Left ventricle myocardium superior (tissue), 1 donor: ENCODE measurements at places on chromosomes 5 and 9.
A peak's percentile ranks its signal among the peaks of the same experiment; 100 is the strongest.

DNA sequence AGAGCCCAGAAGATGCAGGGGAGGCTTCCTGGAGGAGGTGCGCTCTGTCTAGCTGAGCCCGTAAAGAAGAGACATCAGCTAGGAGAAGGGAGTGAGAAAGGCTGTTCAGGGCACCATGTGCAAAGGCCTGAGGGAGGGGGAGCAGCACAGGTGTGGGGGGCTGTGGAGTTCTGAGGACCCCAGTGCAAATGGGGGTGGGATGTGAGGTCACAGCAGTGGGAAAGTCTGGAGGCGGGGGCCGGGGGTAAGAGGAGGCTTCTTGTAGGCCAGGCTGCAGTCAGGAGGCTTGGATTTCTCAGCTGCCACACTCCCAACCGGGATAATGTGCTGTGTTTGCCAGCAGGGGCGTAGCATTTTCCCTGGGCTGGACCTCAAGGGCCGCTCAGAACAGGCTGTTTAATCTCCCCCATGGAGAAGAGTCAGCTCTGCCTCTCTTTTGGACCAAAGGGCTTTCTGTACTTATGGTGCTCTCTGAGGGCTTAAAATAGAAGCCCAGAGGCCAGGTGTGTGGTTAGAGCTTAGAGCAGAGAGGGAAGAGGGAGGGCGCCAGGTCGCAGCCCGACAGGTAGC, 5.7 kb downstream of the NEURL1B start:
- DNase-seq = peak; percentile 56

- DNase-seq = no peak
Observed at GRCh38 chr9:135976944-135977343, 15.8 kb upstream of the UBAC1 start.

GRCh38 chr9:21753523-21753922, 48.9 kb upstream of the MTAP start:
- DNase-seq = no peak

DNA sequence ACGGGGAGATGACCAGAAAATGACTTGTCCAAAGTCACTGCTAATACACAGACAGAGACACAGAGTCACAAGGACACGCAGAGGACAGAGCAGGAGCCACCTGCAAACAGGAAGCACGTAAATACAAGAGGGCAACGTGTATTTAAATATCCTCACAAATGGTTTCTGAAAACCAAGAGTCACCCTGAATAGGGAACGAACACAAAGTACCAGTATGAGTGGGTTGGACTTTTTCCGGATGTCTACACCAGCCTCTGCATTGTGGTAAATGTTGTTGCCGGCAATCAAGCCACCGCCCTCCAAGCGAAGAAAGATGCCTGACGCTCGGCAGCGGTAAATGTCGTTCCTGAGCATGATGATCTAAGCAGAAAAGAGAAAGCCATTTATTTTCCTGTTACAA, 44.5 kb downstream of the FBXO10 start:
- DNase-seq = no peak

GRCh38 chr5:64775291-64775690, 6.6 kb downstream of the CWC27 start:
- no peak for DNase-seq

GRCh38 chr5:36272136-36272690, 29.5 kb downstream of the RANBP3L start:
- no peak for DNase-seq

- no peak for DNase-seq
Observed at GRCh38 chr9:79800578-79800977, 228.8 kb downstream of the TLE4 start.

- no peak for DNase-seq
Observed at GRCh38 chr9:113803811-113804589, 72.1 kb upstream of the ZNF618 start.
